ENCODE measurements at places on chromosomes 11 and 22. TPM values are rescaled to one million over a fixed set of nuclear protein-coding genes. Genes with fewer than 3 reads are reported as not detected.

EXPH5 gene
- polyA plus RNA-seq = 6.2 TPM

C11orf65 gene
- polyA plus RNA-seq = 3.4 TPM

OR8A1 gene
- 0.04 TPM for polyA plus RNA-seq

BANF1 gene
- 285 TPM for polyA plus RNA-seq

MS4A3 gene
- 0.77 TPM for polyA plus RNA-seq

HTR3A gene
- not detected for polyA plus RNA-seq

KRTAP5-1 gene
- polyA plus RNA-seq = 0.64 TPM

CHEK1 gene
- polyA plus RNA-seq = 29.7 TPM

DNA sequence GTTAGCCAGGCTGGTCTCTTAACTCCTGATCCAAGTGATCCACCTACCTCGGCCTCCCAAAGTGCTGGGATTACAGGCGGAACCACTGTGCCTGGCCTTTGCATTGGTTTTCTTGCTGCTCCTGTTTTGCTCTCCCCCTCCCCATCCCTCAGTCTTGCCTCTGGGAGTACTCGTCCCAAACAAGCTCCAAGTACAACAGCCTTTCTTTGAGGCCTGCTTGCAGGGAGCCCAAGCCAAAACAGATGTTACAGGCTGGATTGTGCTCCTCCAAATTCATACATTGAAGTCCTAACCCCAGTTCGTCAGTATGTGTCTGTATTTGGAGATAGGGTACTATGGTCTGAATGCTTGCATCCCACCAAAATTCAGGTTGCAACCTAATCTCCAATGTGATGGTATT, 8.6 kb downstream of the IGLL1 start:
- no peak for DNase-seq

- no peak for DNase-seq
These were observed 27.6 kb upstream of the APLP2 start for GRCh38 chr11:130042093-130042591.

DNA sequence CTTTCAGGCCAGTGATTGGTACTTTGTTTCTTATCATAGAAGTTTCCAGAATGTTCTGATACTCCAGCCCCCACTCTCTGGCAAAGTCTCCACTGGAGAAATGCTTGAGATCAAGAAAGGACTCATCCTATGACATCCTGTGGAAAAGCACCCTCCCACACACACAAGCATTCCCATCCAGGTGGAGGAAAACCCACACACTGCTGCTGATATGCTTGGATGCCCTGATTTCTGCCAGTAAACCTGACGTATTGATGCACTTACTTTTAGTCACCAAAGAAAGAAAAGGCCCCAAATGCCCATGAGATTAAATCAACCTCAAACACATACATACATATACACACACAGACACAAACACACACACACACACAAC, 9.2 kb upstream of the SLC5A12 start:
- DNase-seq = no peak

DNA sequence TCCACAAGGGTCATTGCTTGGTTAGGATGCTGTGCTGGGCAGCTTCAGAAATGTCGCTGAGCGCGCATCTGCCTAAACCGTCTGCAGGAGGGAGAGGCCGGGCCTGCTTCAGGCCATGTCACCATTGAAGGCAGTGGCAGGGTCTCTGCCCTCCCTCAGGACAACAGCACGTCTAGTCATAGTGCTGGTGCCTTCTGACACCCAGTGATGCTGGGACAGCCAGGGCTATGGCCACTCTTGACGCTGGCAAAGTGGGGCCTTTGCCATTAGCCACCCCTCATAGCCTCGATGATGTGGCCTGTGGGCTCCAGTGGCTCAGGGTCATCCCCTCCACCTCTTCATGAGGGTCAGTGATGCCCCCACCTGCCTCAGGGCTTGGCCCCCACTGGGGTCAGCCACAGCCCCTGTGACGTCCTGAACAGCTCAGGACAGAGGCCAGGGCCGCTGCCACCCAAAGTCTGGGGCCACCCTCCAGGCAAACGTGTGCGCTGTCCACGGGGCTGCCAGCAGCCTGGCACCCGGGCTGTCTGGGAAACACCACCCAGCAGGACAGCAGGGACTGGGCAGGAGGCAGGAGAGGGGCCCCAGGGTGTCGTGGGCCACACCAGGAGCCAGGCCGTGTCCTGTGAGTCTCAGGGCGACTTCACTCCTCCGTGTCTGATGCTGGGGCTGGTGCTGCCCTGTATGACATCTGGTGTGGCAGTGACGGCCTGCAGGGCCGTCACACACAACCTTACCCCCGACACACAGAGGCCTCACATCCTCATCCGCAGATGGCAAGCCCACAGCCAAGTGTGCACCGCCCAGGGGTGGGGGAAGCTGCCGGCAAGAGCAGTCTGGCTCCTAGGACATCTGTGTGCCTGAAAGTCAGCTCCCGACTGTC, 42.5 kb downstream of the CERK start:
- DNase-seq = no peak

- no peak for DNase-seq
These were observed 7.8 kb downstream of the FTH1 start for GRCh38 chr11:61959678-61960077.

- no peak for DNase-seq
These were observed 74.7 kb downstream of the COMMD9 start for GRCh38 chr11:36214480-36214879.

DNA sequence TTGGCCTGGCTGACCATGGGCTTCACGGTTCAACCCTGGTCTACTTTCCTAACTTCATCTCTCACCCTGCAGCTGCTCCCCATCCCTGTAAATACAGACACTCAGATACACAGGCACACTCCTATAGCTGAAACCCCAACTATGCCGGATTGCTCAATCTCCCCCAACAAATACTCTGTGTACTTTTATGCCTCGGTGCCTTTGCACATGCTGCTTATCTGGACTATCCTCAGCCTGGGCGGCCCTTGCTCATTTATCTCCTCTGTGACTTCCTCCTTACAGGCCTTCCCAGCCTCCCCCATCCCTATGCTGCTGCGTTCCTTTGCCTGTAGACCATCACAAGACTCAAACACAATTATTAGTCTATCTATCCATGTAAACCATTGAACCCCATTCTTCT, 76.6 kb downstream of the PKNOX2 start:
- DNase-seq = no peak

GRCh38 chr11:70556884-70557741, 158.8 kb downstream of the CTTN start:
- no peak for DNase-seq

GRCh38 chr11:134725716-134726639, 313.9 kb upstream of the B3GAT1 start:
- no peak for DNase-seq

DNA sequence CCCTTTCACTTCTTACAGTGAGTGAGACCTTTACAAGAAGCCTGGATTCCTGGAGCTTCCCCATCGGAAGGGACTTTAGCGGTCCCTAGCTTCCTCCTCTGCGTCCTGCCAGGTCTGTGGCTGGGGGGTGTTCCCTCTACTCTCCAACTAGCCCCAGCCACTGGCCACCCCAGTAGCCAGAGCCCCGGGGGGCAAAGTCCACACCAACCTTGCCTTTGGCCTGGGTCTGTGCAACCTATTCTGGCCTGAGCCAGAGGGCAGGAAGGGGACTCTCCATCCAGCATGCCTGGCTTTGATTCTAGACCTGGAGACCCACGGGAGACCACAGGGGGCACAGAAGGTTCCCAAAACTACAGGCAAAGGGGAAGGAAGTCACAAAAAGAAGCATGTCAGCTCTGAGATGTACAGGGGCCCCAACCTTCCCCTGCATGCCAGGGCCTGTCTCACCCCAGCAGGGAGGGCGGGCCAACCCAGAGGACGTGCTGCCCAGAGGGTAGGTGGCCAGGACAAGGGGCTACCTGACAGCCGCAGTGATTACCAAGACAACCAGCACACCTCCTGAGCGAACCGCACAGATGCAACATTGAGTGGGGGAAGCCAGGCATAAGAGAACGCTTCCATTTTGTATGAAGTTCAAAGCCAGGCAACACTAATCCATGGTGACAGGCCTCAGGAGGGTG, 52.4 kb downstream of the DSCAML1 start:
- DNase-seq = no peak

GRCh38 chr11:14642873-14643696, 519 bp upstream of the PDE3B start:
- no peak for DNase-seq

GRCh38 chr11:115496892-115497291, 7.3 kb downstream of the CADM1 start:
- DNase-seq = no peak

DNA sequence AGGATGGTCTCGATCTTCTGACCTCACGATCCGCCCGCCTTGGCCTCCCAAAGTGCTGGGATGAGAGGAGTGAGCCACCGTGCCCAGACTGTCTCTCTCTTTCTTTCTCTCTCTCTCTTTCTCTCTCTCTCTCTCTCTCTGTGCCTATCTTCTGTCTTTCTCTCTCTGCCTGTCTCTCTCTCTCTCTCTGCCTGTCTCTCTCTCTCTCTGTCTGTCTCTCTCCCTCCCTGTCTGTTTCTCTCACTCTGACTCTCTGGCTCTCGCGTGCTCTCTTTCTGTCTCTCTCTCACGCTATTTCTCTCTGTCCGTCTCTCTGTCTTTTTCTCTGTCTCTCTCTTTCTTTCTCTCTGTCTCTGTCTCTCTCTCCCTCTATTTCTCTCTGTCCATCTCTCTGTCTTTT, 3911.2 kb upstream of the OR11H1 start:
- DNase-seq = no peak

GRCh38 chr11:122816761-122817520, 21.4 kb upstream of the CRTAM start:
- DNase-seq = peak; percentile 45

DNA sequence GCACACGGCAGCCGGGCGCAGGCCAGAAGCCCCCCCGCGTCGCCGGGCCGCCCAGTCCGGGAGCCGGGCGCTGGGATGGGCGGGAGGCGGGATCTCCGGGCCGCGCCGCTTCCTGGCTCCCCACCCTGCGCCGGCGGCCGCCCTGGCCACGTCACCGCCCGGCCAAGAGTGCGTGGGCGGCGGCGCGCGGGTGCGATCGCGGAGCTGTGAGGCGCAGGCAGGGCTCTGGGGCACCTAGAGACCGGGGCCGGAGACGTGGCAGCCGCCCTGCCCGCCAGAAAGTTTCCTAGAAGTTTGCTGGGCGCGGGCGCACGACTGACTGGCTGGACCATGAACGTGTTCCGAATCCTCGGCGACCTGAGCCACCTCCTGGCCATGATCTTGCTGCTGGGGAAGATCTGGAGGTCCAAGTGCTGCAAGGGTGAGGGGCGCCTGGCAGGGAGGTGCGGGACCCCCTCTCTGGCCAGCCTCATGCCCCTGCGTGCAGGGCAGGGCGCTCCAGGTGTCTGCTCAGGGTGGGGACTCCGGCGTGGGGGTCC, at the start of gene KDELR3:
KDELR3 (plus strand) TSS at position 193 of the 539 bp plus-strand sequence; CDS start at position 331, 138 bp downstream.
- peak; percentile 63 for DNase-seq

DNA sequence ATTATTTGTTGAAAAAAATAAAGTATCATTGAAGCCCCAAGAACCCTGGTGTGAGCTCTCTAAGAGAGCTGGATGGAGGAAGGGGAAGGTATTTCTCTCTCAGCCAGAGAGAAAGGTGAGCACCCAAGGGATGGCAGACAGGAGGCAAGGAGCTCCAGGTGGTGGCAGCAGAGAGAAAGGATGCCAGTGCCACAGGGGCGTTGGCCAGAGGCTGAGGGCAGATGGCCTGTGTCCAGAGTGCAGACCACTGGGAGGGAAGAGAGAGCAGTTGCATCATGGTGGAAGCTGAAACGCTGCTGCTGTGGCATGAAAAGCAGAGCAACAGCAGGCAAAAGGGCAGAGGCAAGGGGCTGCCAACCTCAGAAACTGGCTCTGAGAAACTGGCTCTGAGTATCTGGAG, 8.5 kb downstream of the SPON1 start:
- no peak for DNase-seq

DNA sequence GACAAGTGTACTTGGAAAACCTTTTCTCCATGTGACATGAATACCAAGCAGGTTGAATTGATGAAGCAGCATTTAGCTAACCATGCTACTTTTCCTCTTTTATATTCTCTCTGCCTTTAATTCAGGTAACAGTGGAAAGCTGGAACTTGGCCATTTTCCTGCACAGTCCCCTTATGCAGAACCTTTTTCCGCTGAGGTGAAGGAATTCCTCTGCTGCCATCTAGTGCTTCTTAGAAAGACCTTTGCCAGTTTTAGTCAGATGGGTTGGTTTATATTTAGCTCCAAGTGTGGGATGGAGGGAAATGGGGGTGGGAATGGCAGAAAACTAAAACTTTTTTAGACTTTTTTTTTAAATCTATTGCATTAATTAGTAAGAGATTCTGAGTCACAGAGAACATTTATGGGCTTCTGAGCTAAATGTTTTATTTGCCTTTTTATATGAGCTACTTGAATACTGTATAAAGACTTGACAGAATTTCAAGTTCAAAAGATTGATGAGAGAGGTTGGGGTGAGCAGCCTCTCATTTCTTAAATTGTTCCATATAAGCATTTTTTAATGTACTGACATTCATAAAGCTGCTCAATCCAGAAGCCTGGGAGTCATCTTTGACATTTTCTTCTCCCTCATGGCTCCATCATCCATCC, 153.9 kb upstream of the ZC3H12C start:
- DNase-seq = peak; percentile 70
